ENCODE measurements at places on chromosomes 6 and 20.

- no peak for DNase-seq
Measured at GRCh38 chr6:126957721-126958120, 160.8 kb upstream of the RSPO3 start.

DNA sequence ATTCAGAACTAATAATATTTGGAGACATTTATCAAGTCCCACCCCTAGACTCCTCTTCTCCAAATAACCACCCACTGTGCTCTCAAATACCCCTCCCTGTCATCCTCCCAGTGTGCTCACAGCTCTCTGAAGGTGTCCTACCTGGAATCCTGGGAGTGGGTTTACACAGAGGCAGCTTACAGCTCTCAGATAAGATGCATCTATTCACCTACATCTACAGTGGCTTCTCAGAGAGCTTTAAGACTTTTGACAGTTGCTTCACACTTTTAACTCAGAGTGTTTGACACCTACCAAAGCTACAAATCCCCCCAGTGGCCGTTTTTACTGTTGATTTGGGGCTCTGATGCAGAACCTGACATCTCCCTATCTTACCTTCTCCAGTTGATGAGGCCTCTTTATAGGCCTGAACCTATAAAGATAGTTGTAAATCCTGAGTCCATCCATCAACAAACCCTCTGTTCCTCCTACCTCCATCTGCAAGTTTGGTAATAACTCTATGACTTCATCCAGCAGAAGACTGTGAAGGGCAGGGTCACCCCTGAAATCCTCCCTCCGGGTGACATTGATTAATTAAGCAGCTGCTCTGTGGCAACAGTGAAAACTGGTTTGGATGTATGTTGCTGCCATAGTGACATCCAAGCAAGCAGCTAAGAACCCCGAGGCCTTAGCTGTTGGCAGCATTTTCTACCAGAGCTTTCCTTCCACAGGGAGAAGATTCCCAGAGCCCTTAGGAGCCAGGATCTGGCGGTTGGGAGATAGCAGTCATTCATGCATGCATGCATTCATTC is 226.1 kb upstream of the RREB1 start:
- no peak for DNase-seq

GRCh38 chr6:113774127-113774825 is 82.9 kb upstream of the MARCKS start:
- DNase-seq = no peak

- DNase-seq = no peak
Measured at GRCh38 chr6:142898927-142899895, 45.8 kb downstream of the HIVEP2 start.

GRCh38 chr6:18477301-18477941 is 90.3 kb downstream of the RNF144B start:
- DNase-seq = no peak

GRCh38 chr6:140049251-140049650 is 674.8 kb upstream of the CITED2 start:
- no peak for DNase-seq

- DNase-seq = no peak
Measured at GRCh38 chr6:109441069-109441816, 719 bp downstream of the SMPD2 start.

GRCh38 chr20:47167846-47168245 is 188.7 kb downstream of the ZMYND8 start:
- no peak for DNase-seq

- no peak for DNase-seq
Measured at GRCh38 chr6:137271245-137272183, 52.3 kb upstream of the IFNGR1 start.

GRCh38 chr20:17783671-17784070 is 83.9 kb downstream of the BANF2 start:
- DNase-seq = no peak

DNA sequence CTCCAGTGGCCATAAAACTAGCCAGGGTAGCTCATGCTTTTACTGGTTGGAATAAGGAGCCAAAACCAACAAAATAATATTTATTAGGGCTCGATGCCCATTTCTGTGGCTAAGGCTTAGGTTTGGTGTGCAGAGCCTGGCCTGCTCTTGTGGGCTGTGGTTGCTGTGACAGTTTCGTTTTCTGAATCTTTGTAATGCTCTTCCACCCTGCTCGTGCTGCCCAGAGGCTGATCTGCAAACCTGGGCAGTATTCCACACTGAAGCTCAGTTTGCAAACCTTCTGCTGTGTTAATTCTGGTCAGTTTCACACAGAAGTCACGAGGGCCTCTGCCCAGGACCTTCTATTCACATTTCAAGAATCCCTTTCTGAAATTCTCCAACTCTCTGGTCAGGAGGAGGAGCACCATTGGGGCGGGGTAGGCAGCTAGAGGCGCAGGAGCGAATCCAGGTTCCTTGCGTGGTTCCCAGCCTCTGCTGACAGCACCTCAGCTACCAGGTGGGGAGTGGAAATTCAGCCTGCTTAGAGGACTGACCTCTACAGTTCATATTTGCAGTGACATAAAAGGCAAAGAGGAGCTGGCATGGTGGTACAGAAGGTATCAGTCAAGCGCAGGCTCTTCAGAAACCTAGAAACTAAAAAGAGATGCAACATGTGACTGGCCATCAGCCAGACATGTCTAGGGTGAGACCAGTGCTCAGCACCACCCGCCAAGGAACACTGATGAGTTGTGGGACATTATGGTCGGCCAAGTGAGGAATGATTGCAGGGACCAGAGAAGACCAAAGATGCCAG is 14.3 kb upstream of the C20orf144 start:
- no peak for DNase-seq

GRCh38 chr6:119454714-119455113 is 105.2 kb upstream of the MAN1A1 start:
- DNase-seq = no peak

DNA sequence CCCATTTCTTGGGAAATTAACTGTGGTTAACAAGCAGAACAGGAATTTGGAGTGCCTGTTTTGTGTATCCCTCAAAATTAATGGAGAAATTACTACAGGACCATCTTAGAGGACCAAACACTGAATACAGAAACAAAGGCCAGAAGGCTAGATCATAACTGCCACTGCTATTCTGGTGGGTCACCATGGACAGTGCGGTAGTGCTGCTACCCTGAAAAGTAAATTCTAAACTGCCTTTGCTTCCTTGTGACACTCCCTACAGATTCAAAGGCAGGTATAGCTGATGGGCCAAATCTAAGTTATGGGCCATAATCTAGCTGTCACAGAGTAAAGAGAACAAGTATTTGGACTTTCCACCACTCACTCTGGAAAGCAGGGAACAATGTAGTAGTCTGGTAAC is 575.8 kb upstream of the ADGRB3 start:
- DNase-seq = no peak

- no peak for DNase-seq
Measured at GRCh38 chr6:74814440-74814839, 391.4 kb downstream of the COL12A1 start.

GRCh38 chr6:167951781-167952511 is 45.5 kb upstream of the KIF25 start:
- DNase-seq = no peak

- DNase-seq = no peak
Measured at GRCh38 chr6:13554929-13555333, 19.5 kb upstream of the SIRT5 start.

DNA sequence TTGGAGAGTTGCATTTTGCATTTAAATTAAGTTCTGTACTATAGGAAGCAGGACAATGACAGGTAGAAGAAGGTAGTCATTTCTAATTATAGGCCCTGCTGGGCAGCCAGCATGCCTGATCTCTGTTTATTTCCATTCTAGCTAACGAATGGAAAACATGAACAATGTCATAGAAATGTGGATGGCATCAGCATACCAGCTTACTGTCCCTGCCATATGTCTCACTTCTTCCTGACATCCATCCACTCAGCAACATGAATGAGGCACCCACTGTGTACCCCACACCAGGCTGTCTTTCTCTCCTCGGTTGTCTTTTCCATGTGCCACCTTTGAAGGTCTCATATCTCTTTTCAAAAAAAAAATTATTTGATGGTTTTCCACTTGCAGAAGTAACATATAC is 11.1 kb downstream of the ADTRP start:
- DNase-seq = no peak

DNA sequence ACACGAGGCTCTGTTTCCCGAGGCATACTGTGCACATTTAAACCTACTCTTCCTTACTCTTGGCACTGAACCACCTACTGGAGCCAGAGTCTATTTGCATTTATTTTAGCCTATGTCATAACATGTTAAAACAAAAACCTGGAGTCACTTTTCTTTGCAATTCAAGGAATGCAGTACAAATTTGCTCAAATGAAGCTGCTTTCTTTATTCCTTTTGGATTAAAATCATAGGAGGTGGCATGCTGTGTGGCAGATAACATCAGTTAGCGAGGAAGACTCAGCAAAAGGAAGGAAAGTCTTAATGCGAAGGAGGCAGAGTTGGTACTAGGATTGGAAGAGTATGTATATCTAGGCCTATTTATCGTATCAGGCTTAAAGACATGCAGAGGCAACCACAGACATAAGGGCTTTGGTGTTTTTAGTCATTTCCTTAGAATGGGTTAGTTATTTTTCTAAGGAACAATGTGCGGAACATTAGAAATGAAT is 92.9 kb downstream of the SAMD3 start:
- no peak for DNase-seq

DNA sequence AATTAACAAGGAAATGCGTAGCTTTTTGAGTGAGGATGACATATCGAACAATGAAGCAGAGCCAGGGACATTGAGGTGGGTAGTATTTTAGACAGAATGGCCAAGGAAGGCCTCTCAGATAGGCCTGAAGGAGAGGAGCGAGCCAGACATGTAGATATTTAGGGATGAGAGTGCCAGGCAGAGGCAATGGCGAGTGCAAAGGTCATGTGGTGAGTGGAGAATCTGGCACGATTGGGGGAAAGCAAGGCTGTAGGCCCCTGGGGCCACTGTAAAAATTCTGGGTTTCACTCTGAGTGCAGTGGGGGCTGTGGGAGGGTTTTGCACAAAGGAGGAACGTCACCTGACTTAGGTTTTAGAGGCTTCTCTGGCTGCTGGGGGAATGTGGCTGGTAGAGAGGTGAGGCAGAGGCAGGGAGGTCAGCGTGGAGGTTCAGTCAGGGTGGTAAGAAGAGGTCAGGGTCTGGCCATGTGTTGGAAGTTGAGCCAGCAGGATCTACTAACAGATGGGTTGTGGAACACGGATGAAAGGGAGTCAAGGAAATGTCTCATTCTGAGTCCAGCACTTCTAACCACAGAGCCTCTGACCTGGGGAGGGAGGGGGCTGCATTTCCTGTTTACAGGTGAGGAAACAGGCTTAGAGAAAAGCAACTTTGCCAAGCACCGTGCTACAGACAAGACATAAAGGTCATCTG is 11.3 kb downstream of the SIRPA start:
- DNase-seq = no peak

GRCh38 chr6:119678961-119679360 is 329.4 kb upstream of the MAN1A1 start:
- no peak for DNase-seq

- no peak for DNase-seq
Measured at GRCh38 chr20:51536116-51537069, 6.1 kb downstream of the NFATC2 start.

DNA sequence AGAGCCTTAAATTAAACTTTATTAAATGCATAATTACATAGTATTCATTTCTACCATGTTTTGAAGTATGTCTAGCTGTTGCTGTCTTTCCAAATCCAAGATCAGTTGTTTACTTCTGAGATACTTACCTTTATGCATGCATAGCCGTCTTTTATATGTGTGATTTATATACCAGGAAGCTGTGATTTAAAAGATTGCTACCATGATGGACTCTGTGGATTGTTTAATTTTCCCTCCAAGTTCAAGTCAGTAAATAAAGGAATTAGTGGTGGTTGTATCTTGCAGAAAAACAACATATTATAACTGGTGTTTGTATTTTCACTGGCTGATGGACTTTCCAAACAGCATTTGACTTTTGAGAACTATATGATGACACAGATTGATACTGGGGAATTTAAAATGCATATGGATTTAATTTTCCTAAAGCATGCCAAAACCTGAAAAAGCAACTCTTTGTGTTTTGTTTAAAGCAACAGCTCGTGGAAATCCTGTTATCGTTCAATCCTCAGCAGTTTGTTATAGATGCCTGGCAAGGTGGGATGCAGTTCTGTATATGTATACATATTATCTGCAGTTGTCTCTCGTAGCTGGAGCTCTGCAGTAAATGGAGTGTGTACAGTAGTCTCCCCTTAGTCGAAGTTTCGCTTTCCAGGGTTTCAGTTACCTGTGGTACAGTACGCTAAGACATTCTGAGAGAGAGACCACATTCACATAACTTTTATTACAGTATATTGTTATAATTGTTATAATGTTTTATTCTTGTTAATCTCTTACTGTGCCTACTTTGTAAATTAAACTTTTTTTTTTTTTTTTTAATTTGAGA is 77.1 kb downstream of the CBFA2T2 start:
- no peak for DNase-seq

DNA sequence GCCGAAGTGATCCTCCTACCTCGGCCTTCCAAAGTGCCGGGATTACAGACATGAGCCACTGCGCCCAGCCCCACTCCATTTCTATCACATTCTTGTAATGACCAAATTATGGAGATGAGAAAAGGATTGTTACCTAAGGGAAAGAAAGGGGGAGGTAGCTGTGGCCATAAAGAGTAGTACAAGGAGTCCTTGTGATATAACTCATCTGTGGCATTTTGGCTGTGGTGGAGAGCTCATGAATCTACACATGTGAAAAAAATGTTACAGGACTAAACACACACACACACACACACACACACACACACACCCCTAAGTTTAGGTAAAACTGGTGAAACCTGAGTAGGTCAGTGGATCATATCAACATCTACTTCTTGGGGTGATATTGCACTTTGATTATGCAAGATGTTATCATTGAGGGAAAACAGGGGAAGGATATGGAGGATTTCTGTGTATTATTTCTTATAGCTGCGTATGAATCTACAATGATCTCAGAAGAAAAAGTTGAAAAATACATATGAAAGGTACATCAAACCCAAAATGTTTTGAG is 251.5 kb downstream of the TSHZ2 start:
- DNase-seq = no peak

DNA sequence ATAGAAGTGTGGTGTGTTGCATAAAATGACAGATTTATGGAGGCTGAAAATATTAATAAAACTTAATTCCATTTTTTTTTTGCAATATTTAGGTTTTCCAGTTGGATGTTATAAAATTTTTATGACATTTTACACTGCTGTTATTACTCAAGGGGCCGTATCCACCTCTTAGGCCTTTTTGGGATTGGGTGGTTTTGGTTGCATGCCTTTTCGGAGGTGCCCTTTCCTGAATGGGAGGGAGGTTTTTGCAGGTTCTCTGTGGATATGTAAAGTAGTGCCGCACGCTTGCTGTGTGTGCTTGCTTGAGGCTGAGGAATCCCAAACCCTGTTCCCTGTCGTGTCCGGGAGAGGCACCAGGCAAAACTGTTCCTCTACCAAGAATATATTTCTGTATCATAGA is 6.8 kb downstream of the ARID1B start:
- no peak for DNase-seq

DNA sequence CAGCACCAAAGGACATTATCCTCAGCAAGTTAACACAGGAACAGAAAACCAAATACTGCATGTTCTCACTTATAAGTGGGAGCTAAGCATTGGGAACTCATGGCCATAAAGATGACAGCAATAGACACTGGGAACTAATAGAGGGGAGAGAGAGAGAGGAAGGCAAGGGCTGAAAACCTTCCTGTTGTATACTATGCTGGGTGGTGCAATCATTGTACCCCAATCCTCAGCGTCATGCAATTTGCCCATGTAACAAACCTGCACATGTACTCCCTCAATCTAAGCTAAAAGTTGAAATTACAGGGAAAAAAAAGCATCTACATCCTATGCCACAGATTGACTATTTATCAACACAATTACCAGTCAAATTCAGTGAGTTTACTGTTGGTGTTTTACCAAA is 20.0 kb upstream of the VNN1 start:
- DNase-seq = no peak

- no peak for DNase-seq
Measured at GRCh38 chr6:105194591-105194990, 14.8 kb upstream of the POPDC3 start.
